Activated CD8-positive, alpha-beta memory T cell treated with anti-CD3 and anti-CD28 coated beads, Interleukin-2, amount 50 U/mL, for 4 hours (primary cell): ENCODE measurements at places on chromosomes 13 and 19.
A peak's percentile ranks its signal among the peaks of the same experiment; 100 is the strongest.

- no peak for DNase-seq
These were observed 4.2 kb upstream of the RGL3 start for GRCh38 chr19:11423164-11423790.

DNA sequence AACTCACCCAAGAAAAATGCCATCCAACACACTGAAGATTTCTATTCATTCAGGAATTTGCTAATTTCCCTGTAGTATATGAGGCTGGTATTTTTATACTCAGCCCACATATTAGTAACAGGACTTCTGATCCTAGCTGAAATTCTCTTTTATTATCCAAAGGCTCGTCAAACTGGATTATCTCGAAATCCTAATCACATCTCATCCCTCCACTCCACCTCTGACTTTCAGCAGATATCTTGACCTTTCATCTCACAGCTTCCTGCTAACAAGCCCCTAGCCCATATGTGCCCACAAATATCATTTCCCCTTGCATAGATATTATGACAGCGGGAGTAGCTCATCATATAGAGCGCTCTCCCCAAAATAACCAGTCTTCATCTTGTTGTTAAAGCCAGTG lies 279.7 kb downstream of the FGF14 start:
- DNase-seq, result no peak

- no peak for DNase-seq
These were observed 748 bp downstream of the RPS15 start for GRCh38 chr19:1438933-1439354.

DNA sequence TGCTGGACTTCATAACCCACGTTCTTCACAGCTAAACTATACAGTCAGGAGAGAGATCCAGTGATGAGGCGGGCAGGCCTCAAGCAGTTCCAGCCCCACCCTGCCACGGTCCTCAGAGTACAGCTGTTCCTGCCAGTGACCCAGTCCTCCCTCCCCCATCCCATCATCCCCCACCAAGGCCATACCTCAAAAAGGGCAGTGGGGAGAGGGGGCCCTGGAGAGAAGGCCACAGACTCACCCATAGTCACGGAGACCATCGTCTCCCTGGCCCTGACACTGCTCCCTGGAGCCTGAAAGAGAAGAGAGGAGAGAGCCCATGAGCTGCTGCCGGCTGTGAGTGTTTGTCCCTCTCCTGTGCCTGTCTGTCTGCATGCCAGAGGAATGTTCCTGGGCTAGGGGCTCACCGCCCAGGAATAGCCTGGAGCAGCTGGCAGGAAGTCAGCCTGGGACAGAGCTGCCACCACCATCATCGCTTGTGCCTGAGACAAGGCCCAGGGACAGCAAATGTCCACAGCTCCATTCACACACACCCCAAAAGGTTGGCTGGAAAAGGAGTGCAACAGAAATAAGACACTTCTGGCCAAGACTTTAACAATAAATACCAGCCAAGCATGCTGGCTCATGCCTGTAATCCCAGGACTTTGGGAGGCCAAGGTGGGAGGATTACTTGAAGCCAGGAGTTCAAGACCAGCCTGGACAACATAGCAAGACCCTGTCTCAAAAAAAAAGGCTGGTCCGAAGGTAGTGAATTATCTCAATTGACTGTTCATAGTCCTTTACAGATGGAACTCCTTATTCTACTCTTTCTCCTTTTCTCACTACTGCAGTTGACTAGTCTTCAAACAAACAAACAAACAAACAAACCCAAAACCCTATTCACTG lies 6.4 kb downstream of the C19orf47 start:
- no peak for DNase-seq

DNA sequence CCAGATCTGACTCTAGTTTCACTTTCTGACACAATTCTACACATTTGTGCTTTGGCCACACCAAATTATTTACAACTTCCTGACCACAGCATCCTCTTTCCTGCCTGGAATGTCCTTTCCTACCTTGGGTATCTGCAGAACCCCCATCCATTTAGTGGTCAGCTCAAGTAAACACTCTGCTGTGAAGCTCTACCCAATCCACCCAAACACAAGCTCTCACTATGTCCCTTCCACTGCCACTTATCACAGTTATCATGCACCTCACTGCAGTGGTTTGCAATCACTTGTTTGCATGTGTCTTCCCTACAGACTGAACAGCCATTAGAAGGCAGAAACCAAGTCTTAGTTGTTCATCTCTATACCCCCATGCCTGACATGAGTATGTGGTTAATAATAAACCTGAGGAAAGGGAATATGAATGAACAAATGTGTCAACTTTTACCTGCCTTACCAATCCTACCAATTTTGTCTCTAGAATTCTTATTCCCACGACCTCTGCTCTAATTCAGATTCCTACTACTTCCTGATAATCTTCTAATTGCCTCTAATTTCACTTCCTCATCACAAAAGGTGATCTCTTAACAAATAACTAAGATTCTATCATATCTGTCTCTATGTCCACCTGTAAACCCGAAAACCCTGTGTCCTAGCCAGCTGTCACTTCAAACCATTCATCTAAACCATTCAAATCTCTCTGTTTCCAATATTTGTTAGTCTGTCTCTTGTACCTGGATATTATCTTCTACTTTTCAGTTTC lies 25.1 kb downstream of the LNX2 start:
- no peak for DNase-seq

GRCh38 chr13:45256254-45256653 lies 55.4 kb upstream of the KCTD4 start:
- DNase-seq, result no peak

- DNase-seq, result peak; percentile 50
These were observed at the start of gene IL12RB1 for GRCh38 chr19:18086590-18087138. TSS of gene IL12RB1 (minus strand) at chr19:18086934. CDS start at chr19:18086823, 111 bp downstream.

DNA sequence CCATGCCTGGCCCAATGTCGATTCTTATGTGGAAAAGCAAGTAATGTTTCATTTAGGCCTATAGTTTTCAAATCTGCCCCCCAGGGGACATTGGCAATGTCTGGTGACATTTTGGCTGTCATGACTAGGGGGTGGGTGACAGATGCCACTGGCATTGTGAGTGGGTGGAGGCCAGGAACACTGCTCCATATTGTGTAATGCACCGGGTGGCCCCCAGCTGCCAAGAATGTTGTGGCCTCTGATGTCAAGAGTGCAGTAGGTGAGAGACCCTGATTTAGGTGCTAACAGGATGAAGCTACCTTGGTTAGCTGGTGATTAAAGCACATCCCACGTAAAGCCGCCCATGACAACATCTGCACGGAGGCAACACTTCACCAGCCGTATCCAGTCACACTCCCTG lies 10.8 kb downstream of the C19orf44 start:
- no peak for DNase-seq

DNA sequence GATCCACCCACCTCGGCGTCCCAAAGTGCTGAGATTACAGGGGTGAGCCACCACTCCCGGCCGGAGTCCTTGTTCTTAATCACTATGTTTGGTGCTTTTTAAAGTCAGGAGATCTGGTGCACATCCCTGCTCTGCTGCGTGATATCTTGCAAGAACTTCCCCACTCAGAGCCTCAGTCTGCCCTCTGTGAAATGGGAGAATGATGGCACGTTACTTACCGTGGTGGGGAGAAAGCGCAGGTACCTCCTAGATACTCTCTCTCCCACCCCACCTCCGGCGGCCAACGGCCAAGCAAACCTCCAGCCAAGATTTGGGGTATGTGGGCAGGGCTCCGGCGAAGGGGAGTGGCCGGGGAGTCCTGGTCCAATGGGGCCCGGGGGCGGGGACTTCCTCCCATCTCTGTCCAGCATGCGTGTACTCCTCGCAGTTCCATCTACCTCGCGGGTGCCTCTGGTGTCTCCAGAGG lies at the start of gene RYR1:
Gene RYR1 (plus strand): TSS at position 424 of the 466 bp plus-strand sequence. CDS start 139 bp downstream, outside the sequence.
- DNase-seq, result peak; percentile 37

DNA sequence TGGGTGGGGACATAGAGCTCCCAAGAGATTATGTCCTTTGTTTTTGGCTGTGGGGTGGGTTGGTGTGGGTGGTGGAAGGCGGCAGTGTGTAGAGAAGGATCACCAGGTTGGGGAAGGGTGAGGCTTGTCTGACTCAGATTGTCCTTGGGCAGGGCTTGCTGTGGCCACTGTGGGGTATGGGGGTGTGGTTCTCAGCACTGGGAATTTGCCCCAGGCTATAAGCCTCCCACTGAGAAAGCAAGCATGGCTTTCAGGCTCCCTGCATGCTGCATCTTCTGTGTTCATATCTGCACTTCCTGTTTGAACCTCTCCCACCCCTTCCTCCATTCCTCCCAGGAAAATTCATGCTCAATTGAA lies 34.9 kb downstream of the DNAJC15 start:
- DNase-seq, result no peak

- DNase-seq, result no peak
These were observed 172.8 kb downstream of the DNAJC15 start for GRCh38 chr13:43196086-43196621.

GRCh38 chr13:49455007-49455398 lies 10.9 kb downstream of the SETDB2 start:
- DNase-seq, result no peak

DNA sequence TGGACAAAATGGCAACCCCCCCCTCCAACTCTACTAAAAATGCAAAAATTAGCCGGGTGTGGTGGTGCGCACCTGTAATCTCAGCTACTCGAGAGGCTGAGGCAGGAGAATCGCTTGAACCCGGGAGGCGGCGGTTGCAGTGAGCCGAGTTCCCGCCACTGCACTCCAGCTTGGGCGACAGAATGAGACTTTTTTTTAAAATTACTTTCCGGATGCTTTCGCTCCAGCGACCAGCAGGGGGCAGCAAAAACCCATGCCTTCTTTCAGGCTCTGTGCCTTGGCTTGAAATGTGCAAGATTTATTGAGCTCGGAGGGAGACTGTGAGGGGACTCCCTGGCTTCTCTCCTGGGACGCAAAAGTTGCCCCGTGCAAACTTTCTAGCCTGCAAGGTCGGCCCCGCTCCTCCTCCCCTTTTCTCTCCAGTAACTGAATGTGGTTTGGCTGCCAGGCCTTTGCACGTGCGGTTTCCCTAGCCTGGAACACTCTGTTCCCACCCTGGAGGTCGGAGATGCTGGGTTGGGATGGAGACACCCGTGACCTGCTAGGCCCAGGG lies 61.4 kb upstream of the NFIC start:
- DNase-seq, result peak; percentile 77

DNA sequence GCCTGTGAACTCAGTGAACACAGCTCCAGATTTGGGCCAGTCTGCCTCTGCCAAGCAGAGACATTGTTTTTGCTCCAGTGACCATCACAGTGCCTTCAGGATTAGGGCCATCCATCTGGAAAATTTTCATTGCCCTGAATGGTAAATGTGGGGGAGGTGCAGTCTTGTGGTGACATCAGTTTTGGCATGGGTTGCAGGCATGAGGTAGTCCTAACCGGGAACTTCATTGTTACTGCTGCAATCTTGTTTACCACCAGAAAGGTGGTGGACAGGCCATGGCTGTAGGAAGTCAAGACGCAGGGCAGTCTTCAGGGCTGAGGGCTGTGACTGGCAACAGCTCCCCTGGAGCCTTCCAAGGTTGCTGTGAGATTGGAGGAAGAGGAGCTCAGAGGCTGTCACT lies 55.2 kb downstream of the SPATA13 start:
- DNase-seq, result no peak

DNA sequence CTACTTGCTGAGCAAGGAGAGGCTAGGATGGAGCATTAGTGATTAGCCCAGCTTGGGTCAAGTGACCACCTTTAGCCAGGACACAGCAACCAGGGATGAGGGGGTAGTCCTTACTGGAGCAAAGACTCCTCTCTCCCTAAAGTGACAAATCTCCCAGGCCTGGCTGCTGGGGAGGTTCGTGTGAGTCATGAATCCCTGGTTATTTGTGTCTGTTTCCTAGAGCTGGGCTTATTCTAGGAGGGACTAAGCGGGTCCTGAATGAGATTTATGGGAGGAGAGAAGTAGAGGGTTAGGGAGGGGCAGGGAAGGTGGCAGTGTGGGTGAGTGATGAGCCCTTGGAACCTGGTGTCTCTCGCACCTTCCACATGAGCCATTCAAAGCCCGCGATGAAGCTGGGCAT lies 487.3 kb downstream of the TSHZ3 start:
- DNase-seq, result no peak

DNA sequence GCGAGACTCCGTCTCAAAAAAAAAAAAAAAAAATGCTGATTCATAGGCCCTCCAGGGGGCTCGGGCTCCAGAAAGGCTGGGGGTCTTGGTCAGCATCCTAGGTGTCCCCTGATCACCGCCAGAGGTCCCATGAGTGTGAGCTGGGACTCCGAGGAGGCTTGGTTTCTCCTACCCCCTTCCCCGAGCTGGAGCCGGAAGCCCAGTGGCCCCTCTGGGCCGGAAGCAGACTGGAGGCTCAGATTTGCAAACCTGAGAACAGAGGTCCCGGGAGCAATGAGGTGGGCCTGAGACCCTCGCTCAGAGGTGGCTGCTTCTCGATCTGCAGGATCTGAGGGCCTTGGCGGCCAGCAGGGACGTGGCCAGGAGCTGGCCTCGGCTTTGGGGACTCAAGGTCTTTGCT lies 41.5 kb downstream of the EFNA2 start:
- no peak for DNase-seq
